Right lung (tissue), 10 donors: ENCODE measurements at places on chromosomes 1 and 21. TPM values are rescaled to one million over a fixed set of nuclear protein-coding genes. Genes with fewer than 3 reads are reported as not detected.

The C1orf87 gene
- polyA plus RNA-seq, result 4.8 TPM

- no peak for DNase-seq
Measured at GRCh38 chr1:94039871-94040569, 80.9 kb downstream of the ABCA4 start.

The LRRIQ3 gene
- 1.3 TPM for polyA plus RNA-seq

The ATP1A4 gene
- 0.24 TPM for polyA plus RNA-seq

The OR2M2 gene
- polyA plus RNA-seq, result not detected

DNA sequence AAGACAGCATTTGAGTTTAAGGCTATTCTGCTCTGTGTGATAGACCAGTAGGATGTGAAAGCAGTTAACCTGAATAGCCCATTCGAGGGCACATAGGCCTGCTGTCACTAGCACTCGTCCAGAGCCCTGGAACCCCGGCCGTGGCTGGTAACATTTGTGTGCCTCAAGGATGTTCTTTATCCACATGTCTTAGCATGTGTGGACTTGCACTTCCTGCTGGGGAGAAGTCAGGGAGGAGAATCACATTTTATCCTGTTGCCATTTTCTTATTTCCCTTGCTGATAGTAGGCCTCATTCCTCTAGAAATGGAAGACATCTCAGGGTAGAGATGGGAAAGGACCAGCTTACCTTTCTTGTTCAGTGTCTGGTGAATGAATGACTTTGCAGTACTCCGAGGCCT lies 54.7 kb downstream of the VPS13D start:
- no peak for DNase-seq

GRCh38 chr1:70103770-70104169 lies 101.6 kb downstream of the LRRC40 start:
- no peak for DNase-seq
